ENCODE measurements at places on chromosomes 5 and 9.
A peak's percentile ranks its signal among the peaks of the same experiment; 100 is the strongest.

- DNase-seq, result peak; percentile 73
Measured at GRCh38 chr9:32413424-32413823, 29.0 kb downstream of the ACO1 start.

- DNase-seq, result no peak
Measured at GRCh38 chr5:71892641-71893365, 173.7 kb downstream of the CARTPT start.

- DNase-seq, result peak; percentile 63
Measured at GRCh38 chr9:2120926-2121689, 106.0 kb downstream of the SMARCA2 start.

DNA sequence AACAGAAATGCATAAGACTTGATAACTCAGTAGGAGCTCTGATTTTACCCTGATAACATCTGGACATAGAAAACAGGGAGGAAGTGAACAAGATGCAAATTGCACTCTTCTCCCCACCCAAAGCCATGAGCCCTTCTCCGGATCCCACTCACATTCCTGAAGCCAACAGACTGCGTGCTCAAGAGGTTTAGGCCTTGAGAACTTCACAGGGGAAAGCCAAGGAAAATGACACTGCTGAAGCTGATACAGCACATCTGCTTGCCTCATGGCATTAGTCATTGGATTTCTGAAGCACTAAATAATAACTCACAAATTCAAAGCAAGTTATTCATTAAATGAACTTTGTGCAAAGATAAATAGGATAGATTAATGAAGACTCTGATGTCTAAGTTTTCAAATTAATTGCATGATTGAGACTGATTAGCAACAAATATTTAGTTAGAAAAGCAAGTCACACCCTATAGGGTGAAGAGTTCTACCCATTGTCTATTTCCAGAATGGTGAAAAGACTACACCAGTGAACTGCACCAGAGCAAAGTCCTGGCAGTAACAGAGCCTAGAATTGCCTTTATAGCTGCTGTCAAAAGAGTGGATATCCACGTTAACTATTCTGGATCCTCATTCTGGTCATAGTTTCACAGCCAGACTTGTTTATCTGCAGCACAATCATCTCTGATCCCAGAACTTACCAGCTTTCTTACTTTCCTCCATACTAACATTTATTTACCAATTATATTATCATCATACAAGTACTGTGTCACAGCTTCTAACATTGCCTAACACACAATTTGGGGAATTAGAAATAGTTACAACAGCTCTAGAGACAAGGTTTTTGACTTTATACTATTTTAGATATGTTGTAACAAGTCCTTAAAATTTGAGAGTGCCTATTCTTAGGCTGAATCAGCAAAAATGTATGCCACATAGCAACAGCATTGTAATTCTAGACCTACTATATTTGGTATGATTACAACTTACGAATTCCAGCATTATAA lies 432.1 kb upstream of the RGMB start:
- DNase-seq, result peak; percentile 89

DNA sequence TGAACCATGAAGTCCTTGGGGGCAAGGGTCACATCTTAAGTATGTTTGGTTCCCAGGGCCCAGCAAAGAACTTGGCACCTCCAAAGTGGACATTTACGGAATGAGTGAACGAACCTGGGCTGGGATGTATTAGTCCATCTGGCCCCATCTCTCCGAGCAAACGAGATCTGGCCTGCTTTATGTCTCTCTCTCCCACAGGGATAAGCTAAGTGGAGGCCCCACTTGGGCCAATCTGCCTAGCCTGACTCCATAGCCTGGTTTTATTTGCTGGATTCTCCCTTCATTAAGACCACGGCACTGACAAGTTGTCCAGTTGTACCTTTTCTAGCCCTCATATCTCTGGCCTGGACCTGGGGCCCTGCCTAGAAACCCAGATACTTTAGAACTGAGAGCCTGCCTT lies 2.1 kb downstream of the TTLL11 start:
- DNase-seq, result no peak

DNA sequence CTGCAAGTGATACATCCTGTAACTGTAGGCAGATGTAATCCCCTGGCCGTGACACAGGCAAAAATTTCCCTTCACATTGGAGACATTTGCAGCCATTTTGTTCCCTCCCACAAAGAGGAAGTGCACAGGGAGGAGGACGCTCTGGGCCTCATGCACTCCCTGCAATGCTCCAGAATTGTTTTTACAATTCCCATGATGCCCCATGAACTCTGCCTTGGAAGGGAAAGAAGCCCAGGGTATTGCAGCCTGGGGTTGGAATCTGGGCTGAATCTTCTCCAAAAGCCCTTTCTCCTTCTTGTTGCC lies 491.7 kb downstream of the CCDC171 start:
- peak; percentile 65 for DNase-seq

GRCh38 chr5:135248801-135249231 lies 150.2 kb downstream of the MACROH2A1 start:
- no peak for DNase-seq

DNA sequence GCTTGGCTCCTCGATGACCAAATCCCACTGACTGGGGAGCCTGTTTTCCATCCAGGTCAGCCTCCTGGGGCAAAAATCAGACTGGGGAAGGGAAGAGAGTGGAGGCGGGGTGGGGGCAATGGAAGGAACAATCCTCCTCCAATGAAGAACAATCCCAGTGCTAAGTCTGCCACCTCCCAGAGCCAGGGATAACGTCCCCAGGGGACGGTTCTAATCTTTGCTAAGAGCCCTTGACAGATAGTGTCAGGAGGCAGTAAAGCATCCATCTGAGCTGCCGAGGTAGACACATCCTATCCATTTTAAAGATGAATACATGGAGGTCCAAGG lies 298.5 kb upstream of the MSX2 start:
- no peak for DNase-seq

DNA sequence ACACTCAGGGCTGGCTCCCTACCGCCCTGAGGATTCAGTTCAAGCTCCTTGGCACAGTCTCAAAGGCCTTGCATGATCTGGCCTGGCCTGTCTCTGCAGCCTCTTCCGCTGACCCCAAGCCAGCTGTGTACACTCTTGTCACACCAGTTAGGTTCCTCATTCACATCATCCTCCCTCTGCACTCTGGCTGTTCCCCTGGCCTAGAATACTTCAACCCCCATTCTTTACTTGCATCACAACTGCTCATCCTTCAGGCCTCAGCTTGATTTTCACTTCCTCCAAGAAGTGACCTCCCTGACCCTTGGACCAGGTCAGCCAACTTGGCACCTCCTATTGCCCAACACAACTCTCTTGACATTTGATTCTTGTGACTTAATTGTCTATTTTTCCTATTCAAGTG lies 18.9 kb upstream of the PFDN1 start:
- no peak for DNase-seq

DNA sequence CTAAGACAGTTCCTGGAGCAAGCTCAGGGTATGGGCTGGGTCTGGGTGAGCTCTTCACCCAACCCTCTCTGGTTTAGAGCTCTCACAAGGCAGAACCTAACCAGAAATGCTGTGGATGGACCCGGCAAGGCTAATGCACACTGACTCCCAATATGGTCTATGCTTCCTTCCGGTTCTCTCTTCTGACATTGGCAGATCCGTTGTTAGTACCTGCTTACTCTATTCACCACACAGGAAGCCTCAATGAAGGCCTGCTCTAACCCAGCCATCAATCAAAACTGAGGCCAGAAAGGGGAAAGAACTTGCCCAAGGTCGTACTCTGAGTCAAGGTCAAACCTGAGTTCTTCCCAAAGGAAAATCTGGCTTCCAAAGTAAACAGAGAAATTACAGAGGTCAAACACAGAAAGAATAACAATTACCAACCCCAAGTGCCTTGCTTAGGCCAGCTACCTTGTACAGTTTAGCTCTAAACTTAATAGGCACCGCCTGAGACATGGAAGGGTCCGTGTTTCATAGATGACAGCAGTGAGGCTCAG lies 46.0 kb upstream of the AKNA start:
- DNase-seq, result no peak

DNA sequence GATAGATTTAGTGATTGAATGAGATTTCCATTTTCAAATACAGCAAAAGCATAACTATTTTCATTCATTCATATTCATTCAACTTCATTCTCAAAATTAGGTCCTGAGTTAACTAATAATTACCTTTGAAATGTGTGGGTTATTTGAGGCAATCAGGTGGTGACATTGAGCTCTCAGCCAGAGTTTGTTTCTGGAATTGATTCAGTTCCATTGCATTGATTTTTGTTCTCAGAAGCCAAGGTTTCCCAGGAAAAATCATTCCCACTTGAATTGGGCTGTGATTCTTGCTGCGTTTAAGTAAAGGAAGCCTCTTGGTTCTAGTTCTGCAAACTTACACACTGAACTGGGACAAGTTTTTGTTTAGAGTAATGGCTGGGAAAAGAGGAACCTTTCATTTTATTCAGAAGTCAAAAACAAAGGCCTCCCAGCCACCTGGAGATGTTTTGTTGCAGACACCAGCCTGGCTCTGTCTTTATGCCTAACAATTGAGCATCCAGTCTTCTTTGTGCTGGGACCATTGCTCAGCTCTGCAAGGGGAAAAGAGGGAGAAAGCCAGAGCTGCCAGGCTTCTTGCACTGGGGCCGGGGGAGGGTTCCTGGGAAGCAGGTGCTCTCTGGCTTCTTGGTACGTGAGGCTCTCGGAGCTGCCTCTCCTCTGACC lies 198.6 kb downstream of the TRIO start:
- no peak for DNase-seq

- no peak for DNase-seq
Measured at GRCh38 chr5:153237671-153238332, 252.7 kb upstream of the GRIA1 start.

GRCh38 chr9:27292659-27293405 lies 4.1 kb downstream of the EQTN start:
- DNase-seq, result no peak

- peak; percentile 10 for DNase-seq
Measured at GRCh38 chr5:73499187-73499586, 945 bp downstream of the BTF3 start.

DNA sequence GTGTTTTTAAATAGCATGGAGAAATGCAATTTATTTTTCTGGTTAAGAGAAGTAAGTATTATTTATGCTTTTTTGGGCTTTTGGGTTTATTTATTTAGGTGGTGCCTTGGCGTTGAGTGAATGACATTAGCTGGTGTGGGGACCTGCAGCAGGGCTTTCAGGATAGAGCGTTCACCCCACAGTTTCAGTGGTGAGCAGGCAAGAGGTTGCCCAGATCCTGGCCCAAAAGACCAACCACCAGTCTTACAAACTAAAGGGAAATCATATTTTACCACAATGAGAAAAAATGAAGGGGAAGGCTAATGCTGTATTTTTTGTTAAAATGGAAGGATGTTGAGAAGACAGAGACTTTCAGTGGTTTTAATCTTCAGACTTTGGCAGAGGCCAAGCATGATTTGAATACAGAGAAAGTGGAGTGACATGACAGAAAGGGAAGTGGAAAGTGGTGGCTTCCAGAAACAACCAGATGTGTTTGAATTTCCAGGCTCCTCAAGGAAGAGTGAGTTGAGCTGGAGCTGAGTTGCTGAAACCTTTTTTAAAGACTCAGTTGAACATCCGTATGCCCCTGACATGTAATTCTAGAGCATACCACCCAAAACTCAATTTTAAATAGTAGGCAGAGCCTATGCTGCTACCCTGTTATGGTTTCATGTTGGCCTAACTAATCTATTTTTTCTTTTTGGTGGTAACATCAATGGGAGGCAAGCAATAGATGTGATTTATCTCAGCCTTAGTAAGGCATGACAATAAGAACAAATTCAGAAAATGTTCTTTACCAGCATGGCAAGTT lies 94.8 kb downstream of the AOPEP start:
- no peak for DNase-seq

GRCh38 chr9:107907715-107908114 lies 418.1 kb upstream of the KLF4 start:
- no peak for DNase-seq

- DNase-seq, result no peak
Measured at GRCh38 chr5:175745210-175745609, 87.3 kb downstream of the HRH2 start.

DNA sequence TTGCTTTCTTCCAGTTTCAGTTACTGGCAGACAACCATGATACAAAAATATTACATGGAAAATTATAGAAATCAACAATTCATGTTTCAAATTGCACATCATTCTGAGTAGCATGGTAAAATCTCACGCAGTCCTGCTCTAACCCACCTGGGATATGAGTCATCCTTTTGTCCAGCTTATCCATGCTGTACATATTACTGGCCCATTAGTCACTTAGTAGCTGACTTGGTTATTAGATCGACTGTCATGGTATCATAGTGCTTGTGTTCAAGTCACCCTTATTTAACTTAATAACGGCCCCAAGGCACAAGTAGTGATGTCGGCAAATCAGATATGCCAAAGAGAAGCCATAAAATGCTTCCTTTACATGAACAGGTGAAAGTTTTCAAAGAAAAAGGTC lies 41.2 kb downstream of the NADK2 start:
- peak; percentile 63 for DNase-seq

DNA sequence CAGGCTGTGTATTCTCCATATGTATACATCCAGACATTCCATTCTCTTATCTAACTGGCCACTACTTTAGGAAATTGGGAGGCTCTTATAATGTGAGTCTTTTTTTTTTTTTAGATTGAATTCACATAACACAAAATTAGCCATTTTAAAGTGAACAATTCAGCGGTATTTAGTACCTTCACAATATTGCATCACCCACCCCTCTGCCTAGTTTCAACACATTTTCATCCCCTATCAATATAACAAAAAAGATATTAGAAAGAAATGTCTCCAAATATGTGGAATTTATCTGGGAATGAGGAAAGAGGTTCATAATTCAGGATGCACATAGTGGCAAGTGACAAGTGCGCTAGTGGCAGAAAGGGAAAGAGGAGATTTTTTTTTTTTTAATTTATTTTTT lies 228.5 kb downstream of the ICE1 start:
- no peak for DNase-seq

DNA sequence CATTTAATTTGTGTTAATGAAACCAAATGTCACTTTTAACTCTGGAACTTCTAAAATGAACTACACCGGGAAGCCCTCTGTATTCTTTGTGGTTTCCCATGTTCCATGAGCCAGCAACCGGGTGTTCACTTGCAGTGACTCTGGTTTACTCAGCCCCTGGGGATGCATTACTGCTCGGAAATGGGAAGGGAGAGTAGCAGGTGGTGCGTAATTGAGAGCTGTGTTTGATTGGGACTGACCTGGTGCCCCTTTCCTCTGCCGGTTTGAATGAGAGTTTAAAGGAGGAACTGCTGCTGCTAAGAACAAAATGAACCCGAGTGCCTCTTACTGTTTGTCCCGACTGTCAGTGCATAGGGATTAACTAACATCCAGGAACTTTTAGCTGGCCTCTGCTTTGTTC lies 100.1 kb upstream of the DHFR start:
- no peak for DNase-seq

- peak; percentile 8 for DNase-seq
Measured at GRCh38 chr9:115367780-115368525, 250.0 kb upstream of the TNC start.

DNA sequence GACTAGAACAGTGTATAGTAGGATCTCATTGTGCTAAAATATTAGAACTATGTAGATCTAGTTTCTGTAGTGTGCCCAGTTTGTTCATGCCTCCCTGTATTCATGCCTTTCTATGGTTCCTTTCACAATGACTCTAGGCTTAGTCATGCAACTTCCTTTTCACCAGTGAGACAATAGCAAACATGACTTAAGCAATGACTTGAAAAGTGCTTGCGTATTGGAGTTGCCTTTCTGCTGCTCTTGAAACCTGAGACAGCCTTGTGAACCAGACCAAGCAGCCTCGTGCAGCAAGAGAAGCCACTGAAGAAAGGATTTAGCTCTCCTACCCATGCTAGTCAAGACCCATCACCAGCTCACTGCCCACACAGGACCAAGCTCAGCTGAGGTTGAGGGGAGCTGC lies 294.5 kb upstream of the TAS2R1 start:
- DNase-seq, result peak; percentile 99

All from fibroblast of pulmonary artery (primary cell).